ENCODE measurements at places on chromosomes 3 and 15. TPM values are rescaled to one million over a fixed set of nuclear protein-coding genes. Genes with fewer than 3 reads are reported as not detected.

The TMEM108 gene
- polyA plus RNA-seq: 47.1 TPM

The PLS1 gene
- 20.3 TPM for polyA plus RNA-seq

The C15orf61 gene
- polyA plus RNA-seq: 6.8 TPM

The COL6A6 gene
- 50.2 TPM for polyA plus RNA-seq

The ISLR2 gene
- polyA plus RNA-seq: 7.3 TPM

The GP5 gene
- polyA plus RNA-seq: 0.65 TPM

The HES1 gene
- polyA plus RNA-seq: 133 TPM

The SCAANT1 gene
- 2.0 TPM for polyA plus RNA-seq

The TMEM207 gene
- polyA plus RNA-seq: 0.14 TPM

The CCRL2 gene
- 3.9 TPM for polyA plus RNA-seq

The ENTPD3 gene
- polyA plus RNA-seq: 8.0 TPM

The GREM1 gene
- polyA plus RNA-seq: 0.11 TPM

The MYZAP gene
- 62.8 TPM for polyA plus RNA-seq

The LAMB2 gene
- 444 TPM for polyA plus RNA-seq

The IMPG2 gene
- 0.53 TPM for polyA plus RNA-seq

GRCh38 chr3:114664006-114664405 is 370.2 kb downstream of the TIGIT start:
- DNase-seq: no peak

- DNase-seq: no peak
These were observed 14.2 kb downstream of the ESYT3 start for GRCh38 chr3:138448631-138449030.

DNA sequence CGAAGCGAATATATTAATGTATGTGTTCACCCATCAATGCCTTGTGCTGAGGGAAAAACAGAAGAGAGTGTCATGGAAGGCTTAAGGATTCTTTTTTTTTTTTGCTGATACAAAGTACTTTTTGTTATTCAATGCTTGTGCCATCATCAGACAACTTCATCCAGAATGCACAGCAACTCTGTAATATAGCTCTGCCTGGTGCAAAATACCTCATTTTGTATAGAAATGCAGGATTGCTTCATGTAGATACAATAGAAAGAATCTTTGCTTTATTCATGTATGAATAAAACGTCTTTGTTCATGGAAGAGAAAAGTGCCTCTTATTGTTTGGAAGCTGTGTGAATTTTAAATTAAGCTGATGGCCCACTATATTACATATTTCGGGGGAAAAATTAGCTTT is 62.9 kb downstream of the SH3GL3 start:
- DNase-seq: no peak

DNA sequence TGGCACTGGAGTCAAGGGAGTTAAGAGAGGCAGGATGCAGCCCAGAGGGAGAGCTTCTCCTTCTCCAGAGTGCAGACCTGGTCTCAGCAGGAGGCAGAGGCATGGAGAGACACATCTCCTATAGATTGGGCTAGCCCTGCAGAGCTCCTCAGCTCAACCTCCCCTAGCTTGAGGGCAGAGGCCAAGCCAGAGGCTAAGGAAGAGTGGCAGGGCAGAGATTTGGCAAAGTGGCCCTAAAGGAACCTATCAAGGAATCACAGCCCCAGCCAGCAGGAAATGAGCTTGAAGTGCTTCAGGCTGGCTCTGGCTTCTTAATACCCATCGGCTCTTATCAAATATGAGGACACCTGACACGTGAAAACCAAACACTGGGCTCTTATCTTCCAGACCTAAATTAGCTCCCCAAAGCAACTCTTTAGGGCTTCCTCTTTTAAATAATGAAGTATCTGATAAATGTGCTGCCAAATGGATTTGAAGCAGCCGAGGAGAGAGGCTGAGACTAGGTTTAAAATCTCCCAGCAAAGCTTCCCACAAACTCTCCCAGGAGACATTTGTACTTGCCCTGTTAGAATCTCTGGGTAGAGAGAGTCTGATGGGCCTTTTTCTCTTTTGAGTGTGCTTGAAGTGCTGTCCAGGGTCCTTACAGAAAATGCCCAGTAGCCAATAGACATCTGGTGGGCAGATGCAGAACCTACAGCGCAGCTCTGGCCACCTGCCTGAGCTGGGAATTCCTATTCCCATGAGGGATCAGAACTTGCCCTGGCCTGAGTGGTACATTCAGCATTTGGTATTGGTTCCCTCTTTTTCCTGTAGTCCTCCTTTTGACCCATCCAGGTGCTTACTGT is 271.4 kb downstream of the CLSTN2 start:
- DNase-seq: peak; percentile 24

DNA sequence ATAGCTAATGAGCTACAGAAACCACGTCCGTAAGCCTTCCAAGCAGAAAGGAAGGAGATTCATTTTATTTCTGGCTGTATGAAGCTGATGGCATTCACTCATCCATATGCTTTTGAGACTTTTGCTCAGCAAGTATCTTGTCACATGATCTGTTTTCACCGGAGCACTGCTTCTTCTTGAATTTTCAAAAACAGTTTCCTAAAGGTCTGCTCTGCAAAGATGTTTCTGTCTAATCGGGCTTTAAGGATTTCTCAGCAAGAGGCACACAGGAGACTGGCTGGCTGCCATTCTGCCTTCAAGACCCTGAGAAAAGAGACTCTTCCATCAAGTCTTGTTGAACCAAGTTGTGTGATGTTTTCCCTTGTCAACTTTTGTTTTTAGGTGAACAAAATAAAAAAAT is 289.6 kb upstream of the LYSMD4 start:
- no peak for DNase-seq

- no peak for DNase-seq
These were observed 20.7 kb upstream of the MYZAP start for GRCh38 chr15:57570994-57571393.

GRCh38 chr3:32506466-32506865 is 3.8 kb upstream of the CMTM6 start:
- no peak for DNase-seq

- no peak for DNase-seq
These were observed 82.5 kb upstream of the PSMD6 start for GRCh38 chr3:64105816-64106215.

- no peak for DNase-seq
These were observed 164.6 kb upstream of the TSC22D2 start for GRCh38 chr3:150243466-150243865.

GRCh38 chr3:17183951-17184550 is 299.3 kb downstream of the PLCL2 start:
- no peak for DNase-seq

- DNase-seq: no peak
These were observed 6.8 kb downstream of the SKOR1 start for GRCh38 chr15:67832031-67832551.

DNA sequence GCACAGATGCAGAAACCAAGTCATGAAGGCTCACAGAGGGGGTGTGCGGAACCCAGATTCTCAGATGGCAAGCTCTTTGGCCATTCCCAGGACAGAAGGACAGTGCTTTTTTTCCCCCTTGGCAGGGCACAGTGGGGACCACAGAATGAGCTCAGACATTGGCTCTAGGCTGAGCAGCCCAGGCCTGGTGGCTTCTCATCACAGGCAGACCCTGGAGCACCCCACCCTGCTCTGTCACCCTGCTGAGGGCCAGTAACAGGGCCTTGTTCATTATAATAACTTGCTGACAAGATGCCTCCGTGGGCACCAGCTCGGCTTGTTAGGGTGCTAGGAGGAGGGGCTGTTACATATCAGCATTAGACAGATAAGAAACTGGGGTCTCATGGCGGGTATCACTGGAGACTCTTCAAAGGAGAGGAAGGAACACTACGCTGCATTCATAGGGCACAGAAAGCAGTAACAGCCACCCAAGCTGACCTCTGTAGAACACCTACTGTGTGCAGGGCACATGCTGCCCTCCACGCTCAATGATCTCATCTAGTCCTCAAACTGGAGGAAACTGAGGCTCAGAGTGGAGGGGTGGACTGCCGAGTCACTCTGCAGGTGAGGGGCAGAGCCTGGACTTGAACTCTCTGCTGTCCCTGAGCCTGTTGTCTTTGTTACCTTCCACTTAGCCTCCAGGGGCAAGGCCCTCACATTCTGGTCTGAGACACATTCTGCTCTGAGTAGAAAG is 69.9 kb upstream of the SEC13 start:
- DNase-seq: no peak

GRCh38 chr3:119759962-119760361 is 21.9 kb upstream of the NR1I2 start:
- DNase-seq: no peak

GRCh38 chr15:76963596-76963995 is 31.3 kb upstream of the PSTPIP1 start:
- DNase-seq: no peak

GRCh38 chr3:14570089-14570488 is 29.9 kb upstream of the GRIP2 start:
- DNase-seq: no peak

DNA sequence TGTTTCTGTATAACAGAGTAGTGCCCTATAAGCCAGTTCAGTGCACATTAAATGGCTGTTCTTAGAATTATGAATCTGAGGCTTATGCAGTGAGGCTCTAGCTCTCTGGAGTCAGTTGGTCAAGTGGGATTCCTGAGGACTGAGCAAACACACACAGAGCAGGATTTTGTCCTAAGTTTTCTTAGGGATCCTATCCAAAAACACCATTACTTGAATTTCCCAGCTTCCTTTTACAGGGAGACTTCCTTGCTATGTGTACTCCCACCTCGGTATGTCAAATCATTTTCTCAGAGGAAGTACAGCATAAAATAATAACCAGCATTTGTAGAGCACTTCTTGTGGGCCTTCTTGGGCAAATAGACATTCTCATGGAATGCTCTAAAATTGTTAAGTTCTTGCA is 63.1 kb upstream of the GOLGA6B start:
- DNase-seq: no peak

GRCh38 chr3:24185738-24186384 is 240.8 kb downstream of the NR1D2 start:
- peak; percentile 18 for DNase-seq

DNA sequence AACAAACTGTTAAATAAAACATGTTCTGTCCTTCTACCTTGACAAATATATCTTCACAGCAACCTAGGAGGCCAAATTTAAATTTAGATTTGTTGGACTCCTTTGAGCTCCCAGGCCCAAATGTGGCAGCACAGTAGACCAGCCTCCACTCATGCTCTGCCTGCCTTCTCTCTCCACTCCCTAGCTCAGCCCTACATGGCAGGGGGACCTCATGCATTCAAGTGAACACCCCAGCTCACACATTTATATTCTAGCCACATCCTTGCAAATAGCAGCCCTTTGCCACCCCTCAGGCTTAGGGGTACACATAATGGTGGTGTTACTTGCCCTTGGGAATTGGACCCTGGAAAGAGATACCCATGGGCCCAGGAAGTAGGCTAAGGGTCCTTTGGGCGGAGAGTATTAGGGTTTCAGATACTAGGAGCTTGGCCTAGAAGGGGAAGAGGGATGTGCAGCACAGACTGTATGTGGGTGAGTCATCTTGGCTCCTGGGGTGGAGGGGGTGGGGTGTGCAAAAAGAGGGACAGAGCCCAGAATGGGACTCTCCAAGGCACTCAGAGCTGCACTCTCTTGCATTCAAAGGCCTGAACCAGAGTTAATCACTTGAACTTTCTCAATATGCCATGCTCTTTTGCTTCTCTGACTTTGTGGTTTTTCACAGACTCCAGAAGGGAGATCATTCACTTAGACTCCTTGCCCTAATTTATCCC is 268.4 kb upstream of the ROPN1 start:
- no peak for DNase-seq

GRCh38 chr3:151443583-151443982 is 17.3 kb downstream of the IGSF10 start:
- DNase-seq: no peak

- no peak for DNase-seq
These were observed 2.3 kb downstream of the LRRC28 start for GRCh38 chr15:99253381-99254090.

DNA sequence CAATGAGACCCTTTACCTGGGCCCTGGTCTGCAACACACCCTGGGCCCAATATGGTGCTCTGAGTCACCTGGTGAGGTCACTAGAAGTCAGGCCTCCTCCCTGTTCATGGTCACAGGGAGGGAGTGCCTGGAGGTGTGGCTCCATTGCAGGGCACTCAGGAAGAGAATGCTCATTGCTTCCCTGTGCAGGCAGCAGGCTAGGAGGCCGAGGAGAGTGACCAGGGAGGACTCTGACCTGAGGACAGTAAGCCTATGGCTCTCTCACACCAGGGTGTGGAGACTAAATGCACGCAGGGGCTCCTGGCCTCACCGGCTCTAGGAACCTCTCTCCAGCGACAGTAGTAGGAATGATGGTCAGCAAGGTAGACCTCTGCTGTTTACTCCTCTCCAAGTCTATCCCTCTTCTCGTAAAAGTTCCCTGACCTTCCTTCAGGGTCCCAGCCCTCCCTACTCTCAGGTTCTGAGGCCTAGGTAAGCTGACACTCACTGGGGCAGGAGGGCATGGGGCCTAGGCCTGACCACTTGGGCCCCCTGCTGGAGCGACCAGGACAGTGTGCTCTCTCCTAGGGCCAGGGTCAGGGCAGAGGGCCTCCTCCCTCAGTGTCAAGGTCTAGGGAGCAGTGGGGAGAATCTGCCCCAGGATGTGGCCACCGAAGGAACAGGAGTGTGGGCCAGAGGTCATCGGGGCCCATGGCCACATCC is 9.6 kb upstream of the SLCO2A1 start:
- no peak for DNase-seq

GRCh38 chr3:56086355-56086754 is 381.9 kb downstream of the ERC2 start:
- no peak for DNase-seq

DNA sequence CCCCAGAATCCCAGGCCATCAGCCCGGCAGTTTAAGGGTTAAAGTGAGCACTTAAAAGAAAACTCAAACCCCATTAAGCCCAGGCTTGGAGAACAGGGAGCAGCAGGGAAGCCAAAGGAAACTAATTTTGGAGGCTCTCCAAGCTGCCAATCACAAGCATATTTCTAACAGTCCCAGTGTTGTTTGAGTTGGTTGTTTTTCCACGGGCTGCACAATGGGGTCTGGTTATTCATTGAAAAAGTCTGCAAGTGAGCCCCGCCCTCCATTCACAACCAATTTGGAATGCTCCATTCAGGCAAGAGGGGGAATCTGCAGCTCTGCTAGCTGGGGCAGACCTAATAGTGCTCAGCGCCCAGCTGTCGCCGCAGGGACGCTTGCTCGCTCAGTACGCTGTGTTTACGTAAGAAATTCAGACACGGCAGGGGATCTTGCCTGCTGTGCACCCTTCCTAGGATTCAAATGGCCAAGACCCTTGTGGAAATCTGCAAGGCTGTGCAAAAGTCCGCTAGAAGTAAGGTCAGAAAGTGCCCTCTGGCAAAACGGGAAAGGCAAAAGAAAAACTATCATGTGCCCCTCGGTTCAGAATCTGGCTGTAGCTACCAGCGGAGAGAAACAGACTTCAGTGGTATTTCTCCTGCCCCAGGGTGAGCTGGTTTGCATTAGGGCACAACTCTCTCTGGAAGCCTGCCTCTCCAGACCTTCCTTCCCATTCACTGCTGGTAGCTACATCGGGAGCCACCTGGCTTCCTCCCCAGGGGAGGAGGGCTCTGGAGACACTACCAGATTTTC is 11.0 kb downstream of the ETV5 start:
- DNase-seq: peak; percentile 76

GRCh38 chr15:66855041-66855440 is 153.0 kb downstream of the SMAD6 start:
- no peak for DNase-seq
